ENCODE measurements at places on chromosomes 12 and 14.

- no peak for DNase-seq
Measured at GRCh38 chr14:61598980-61599379, 96.3 kb upstream of the HIF1A start.

DNA sequence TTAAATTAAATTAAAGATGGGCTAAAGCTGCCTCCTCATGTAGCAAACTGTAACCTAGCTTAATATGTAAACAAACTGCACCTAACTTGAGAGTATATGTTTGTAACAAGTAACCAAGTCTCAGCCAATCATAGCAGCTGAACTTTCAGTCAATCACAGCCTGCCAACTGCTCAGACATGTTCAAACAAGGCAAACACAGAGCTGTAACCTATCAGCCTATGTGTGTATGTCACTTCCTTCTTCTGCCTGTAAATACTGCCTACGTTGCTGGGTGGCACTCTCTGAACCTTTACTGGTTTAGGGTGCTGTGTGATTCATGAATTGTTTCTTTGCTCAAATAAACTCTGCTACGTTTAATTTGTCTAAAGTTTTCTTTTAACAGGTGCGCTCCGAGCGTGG, 2.9 kb downstream of the SERPINA6 start:
- no peak for DNase-seq

DNA sequence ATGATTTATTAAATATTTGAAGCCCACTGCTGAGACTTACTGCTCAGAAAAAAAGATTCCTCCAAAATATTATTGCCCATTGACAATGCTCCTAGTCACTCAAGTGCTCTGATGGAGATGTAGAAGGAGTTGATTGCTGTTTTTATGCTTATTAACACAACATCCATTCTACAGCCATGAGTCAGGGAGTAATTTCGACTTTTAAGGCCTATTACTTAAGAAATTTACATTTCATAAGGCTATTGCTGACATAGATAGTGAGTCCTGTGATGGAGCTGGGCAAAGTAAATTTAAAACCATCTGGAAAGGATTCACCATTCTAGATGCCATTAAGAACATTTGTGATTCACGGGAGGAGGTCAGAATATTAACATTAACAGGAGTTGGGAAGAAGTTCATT, 5.2 kb downstream of the KCNJ8 start:
- no peak for DNase-seq

DNA sequence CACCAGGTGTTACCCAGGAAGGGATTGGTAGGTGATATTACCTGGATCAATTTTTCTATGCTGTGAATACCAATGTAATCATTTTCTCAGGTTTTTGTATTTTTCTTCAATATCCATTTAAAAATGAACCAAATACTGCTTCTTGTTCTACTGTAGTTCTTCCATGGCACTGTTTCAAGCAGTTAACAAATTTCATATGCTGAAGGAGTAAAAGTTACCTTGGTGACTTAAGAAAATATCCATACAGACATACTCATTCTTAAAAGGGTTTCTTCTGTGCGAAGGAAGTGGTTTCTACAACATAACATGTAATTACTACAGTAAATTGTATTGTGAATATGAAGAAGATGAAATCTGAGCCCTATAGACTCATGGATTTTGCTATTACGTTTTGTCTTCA, 222.5 kb downstream of the TMEM117 start:
- no peak for DNase-seq

DNA sequence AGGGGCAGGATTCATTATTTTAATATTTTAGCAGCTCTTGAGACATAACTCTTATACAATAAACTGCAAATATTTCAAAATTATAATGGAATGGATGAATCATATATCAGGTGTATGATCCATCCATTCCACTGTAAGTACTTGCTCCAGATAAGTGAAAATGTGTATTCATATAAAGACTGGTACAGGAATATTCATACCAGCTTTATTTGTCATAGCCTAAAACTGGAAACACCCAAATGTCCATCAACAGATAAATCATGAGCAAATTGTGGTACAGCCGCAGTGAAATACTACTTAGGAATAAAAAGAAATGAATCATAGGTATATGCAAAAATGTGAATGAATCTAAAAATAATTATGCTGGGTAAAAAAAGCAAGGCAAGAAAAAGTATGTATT, 263.6 kb upstream of the SYT10 start:
- DNase-seq: no peak
